ENCODE measurements at places on chromosomes 16 and 17. TPM values are rescaled to one million over a fixed set of nuclear protein-coding genes. Genes with fewer than 3 reads are reported as not detected.

The G6PC1 gene
- total RNA-seq = not detected

DNA sequence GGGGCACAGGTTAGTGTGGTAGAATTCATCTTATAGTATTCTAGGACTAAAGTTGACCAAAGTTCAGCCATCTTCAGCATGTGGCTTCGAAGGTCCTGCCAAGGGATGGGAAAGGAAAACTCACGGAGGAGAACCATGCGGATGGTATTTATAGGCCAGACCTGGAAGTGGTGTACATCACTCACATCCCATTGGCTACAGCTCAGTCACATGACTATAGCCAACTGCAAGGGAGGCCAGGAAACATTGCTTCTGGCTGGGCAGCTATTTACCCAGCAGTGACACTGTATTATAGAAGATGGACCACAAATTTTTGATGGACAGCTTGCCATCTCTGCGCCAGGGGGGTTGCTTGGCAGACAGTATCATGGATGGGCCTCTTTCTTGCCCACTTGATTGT, 35.7 kb upstream of the COQ7 start:
- no peak for DNase-seq

DNA sequence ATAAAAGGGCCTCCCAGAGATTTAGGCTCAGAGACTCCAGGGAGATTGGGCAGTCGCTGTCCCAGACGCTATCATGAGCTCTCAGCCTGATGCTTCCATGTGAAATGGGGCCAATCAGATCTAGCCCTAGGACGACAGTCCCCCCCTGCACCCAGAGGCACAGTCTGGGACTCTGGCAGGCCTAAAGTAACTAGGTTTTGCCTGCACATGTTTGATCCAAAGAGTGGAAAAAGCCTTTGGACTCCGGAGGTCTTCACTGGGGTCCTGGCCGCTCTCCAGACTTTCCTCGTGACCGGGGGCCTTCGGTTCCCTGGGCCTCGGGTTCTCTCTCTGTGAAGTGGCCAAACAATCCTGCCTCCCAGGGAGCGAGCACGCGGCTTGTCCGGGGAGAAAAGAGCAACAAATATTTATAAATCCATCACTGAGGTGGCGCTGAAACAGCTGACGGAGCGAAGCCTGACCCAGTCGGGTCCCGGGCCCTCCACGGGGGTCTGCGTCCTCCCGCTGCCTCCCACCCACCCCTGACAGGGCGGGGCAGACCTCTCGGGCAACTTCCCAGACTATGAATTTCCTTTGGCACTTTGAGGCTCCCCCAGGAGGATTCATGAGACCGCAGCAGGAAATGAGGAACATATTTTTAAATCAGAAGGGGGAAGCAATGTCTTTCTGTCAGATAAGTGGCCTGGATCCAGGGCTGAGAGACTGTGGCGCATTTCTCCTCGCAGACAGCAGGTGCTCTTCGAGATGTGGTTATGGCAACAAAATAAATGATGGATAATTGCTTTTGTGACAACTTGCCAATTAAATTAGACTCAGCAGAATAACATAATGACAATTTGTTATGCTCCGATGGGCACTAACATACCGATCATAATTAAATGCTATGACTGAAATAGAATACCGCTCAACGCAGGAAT, 38.9 kb downstream of the MRPS23 start:
- DNase-seq = peak; percentile 4

DNA sequence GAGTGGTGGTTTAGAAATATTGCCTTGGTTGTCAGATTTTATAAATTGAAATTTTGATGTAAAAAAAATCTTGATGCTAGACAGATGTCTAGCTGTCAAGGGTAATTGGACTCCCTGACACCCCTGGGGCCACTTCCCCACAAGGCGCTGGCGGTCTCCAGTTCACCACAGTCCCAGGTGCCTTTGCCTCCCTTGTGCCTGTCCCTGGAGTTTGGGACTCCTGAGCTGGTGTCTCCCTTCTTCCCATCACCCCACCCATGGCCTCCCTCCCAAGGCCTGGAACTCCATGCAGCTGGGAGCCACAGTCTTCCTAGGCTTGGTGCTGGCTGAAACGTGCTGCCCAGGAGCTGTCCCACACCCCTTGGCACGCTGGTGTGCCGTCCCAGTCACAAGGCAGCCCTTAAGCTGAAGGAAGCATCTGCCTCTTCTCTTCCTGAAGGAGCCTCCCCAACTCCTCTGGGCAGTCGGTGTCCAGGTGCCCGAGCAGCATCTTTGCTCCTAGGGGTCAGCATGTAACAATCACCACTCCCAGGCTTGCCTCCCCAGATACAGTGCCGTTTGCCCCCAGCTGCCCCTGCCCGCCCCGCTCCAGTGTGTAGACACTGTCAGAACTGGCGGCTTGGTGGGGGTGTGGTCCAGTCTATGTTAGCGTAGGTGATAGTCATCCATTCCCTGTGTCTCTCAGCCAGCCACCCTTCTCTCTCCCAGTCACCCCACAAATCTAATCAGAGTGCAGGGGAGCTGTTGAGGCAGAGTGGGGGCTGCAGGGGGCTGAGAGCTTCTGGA, 26.2 kb downstream of the POLR3E start:
- DNase-seq = no peak

The CD7 gene
- total RNA-seq = not detected

Measured in IMR-90 (cell line).